Right atrium auricular region (tissue), 2 donors: ENCODE measurements at places on chromosomes 6 and 20. TPM values are rescaled to one million over a fixed set of nuclear protein-coding genes. Genes with fewer than 3 reads are reported as not detected.

DNA sequence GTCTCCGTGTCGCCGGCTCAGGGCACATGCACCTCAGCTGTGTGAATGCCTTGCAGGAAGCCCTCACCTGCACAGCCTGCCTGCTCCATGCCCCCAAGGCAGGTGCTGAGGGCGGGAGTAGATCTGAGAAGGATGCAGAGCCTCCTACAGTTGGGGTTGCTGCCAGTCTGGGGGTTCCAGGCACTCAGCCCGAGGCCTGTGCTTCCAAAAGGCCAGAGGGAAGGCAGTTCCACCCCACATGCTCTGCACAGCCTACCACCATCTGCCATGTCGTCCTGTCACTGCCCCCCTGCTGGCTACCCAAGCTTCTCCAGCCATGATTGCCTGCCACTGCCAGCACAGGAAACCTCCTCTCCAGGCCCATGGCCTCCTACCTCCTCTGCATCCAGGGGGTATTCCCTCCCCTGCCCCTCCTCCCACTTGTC is 19.3 kb downstream of the ACSS1 start:
- DNase-seq, result no peak

GRCh38 chr6:28505733-28506132 is 9.9 kb downstream of the GPX6 start:
- no peak for DNase-seq

DNA sequence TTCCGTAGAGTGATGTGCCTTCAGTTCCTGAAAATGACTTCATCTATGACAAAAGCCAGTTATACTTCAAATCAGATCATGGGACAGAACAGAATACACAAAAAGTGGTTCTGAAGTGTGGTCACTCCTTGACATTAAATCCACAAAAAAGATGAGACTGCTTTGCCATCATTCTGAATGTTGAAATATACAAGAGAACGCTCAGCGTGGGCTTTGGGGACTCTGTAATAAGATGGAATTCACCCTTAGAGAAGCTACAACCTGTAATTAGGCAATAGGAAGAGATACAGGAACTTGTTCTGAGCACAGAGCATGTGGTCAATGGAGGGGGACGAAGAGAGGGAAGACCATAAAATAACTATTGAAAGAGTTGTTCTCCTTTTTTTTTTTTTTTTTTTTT is 184.3 kb downstream of the CARMIL1 start:
- no peak for DNase-seq

GRCh38 chr20:4411744-4412143 is 310.0 kb upstream of the PRND start:
- no peak for DNase-seq

DNA sequence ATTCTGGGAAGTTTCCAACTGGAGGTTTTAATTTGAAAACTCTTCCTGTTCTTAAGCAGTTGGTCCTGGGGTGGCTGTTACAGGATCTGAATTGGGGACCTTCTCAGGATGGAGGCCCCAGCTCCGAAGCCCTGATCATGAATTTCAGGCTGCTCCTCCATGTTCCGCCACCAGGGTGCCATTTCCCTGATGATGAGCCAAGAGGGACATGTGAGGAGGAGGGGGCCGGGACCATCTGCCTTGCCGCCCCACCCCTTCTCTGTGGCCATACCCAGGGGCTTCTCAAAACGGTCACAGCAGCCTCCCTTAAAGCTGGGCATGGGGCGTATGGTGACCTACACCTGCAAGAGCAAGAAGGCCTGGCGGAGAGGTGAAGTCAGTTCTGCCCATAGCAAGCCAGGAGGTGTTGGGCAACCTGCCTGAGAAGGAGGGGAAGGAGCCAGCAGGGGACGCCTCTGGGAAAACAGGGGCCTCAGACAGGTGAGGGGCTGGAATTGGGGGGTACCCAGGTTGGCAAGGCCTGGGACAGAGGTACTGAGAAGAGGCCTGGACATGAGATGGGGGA is 3.6 kb upstream of the BAK1 start:
- no peak for DNase-seq

DNA sequence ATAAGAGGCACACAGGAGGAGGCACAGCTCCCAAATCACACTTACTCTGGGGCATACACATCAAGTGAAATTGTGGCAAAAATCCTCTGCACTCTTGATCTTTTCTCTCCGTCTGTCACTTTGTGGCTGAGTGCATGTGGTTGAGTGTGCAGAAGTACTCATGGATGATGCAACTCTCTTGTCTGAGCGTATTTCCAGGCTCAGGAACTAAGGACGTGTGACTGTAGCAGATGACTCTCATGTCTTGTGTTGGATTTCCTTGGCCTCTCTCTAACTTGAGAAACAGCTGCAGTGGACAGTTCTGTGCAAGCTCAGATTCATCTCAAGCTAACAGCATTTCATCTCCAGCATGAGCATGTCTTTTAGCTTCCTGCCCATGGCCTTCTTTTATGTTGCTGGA is 245.4 kb upstream of the FLRT3 start:
- DNase-seq, result no peak

DNA sequence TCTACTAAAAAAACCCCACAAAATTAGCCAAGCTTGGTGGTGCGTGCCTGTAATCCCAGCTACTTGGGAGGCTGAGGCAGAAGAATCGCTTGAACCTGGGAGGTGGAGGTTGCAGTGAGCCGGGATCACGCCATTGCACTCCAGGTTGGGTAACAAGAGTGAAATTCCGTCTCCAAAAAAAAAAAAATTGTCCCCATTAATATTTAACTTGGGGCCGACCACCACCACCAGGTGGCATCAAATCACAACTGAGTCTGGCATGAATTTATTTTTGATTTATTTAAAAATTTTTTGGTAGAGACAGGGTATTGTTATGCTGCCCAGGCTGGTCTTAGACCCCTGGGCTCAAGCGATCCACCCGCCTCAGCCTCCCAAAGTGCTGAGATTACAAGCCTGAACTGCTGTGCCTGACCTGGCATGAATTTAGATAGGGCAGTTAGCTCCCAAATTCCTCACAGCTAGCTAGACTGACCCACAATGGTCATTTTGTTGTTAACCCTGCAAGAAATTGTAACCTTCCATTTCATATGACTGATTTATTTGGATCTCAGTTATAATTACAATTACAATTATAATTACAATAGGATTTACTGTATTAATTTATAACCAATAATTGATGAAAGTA is 17.1 kb upstream of the BEND3 start:
- no peak for DNase-seq

GRCh38 chr6:28134015-28134414 is 7.7 kb upstream of the ZKSCAN8 start:
- DNase-seq, result no peak

GRCh38 chr6:10256113-10256690 is 158.7 kb downstream of the TFAP2A start:
- no peak for DNase-seq

- peak; percentile 52 for DNase-seq
These were observed 132.7 kb downstream of the AGPAT4 start for GRCh38 chr6:161141173-161141572.

The ULBP3 gene
- 1.4 TPM for total RNA-seq

The LGSN gene
- not detected for total RNA-seq

The C20orf144 gene
- total RNA-seq, result not detected
